ENCODE measurements at places on chromosomes 1 and 21. TPM values are rescaled to one million over a fixed set of nuclear protein-coding genes. Genes with fewer than 3 reads are reported as not detected.

The KCNAB2 gene
- 7.2 TPM for total RNA-seq

The DAP3 gene
- total RNA-seq: 121 TPM

The TSPAN2 gene
- 1.1 TPM for total RNA-seq

The MAP3K21 gene
- 8.3 TPM for total RNA-seq

The MGST3 gene
- 214 TPM for total RNA-seq

The SPRR3 gene
- not detected for total RNA-seq
